ENCODE measurements at places on chromosomes 6 and 20. TPM values are rescaled to one million over a fixed set of nuclear protein-coding genes. Genes with fewer than 3 reads are reported as not detected.

SMIM26 gene
- 92.6 TPM for total RNA-seq

EFCAB8 gene
- under 0.01 TPM for total RNA-seq

DNA sequence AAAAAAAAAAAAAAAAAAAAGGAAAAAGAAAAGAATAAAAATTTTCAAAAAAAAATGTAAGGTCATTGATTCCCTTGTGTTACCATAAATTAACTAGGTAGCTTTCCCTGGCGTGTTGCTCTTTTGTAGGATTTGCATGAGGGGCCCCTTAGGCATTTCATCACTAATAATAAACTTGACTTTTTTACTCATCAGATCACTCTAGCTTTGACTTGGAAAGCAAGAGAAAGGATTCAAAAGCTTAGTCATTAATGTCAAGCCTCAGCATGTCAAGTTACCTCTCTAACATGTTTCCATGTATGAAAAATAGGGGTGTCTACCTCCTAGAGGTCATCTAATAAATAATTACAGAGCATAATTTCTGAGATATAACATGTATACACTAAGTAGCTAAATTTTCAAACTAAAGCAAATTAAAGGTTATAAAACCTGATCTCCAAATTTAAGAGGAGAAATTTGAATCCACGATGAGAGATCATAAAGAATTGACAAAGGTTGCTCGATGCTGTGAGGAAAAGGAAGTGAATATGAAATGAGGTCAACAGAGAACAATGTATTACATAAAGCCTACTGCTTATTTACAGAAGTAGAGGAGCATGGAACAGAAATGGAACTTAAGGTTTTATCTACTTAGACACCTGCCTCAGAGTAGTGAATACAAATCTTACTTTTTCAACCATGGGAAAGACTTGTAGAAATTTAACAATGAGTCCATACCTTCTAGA is 86.8 kb downstream of the ARHGAP18 start:
- DNase-seq, result no peak

- DNase-seq, result no peak
These were observed 30.9 kb downstream of the BFSP1 start for GRCh38 chr20:17500271-17500670.

GRCh38 chr20:50052550-50053361 is 60.2 kb downstream of the UBE2V1 start:
- peak; percentile 40 for DNase-seq

- DNase-seq, result peak; percentile 47
These were observed 129.4 kb upstream of the RIN2 start for GRCh38 chr20:19628570-19629134.

DNA sequence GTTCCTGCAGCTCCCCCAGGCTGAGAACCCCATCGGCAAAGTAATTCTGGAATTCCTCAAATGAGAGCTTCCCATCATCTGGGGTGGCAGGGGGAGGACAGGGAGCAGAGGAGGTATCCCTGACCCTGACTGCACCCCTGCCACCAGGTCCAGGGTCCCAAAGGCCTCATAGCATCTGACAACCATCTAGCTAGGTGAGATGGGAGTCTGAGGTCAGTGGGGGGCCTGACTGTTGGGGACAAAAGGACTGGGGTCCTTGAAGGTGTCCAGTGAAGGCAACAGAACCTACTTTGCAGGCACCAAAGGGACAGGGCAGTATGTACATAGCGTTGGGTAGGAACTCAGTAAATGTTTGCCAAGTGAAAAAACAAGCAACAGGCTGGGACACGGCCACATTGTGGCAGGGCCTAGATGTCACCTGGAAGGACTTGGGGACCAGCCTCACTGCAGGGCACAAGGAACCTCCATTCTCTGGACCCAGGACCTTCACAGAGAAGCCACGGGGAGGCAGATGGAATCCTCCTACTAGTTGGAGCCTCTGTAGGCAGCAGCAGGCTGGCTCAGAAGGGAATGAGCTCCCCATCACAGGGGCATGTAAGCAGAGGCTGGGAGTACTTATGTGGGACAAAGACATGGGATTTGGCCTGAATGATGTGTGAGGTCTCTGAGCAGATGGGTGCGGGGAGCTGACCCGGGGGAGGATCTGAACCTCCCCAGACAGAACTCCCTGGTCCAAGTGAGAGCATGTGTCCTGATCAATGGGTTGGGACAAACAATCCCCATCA is 3.3 kb downstream of the NECAB3 start:
- DNase-seq, result no peak

DNA sequence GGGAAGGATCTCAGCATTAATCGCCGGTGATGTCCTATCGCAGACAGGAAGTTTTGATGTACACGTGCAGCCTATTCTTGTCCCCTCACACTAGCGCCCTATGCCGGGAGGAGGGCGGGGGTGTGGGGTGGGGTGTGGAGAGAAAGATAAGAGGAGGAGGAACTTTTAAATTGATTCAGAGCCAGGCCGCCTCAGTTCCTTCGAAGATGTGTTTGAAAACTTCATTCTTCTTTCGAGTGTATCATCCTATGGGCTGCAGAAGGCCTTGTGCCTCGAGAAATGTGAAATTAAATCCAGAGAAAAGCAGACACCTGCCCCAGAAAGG is 2.5 kb upstream of the POU3F2 start:
- no peak for DNase-seq

Measured in hematopoietic multipotent progenitor cell (in vitro differentiated cells).